ENCODE measurements at places on chromosomes 5 and 9.
A peak's percentile ranks its signal among the peaks of the same experiment; 100 is the strongest.

GRCh38 chr9:80552931-80553330 is 981.2 kb downstream of the TLE4 start:
- DNase-seq: no peak

GRCh38 chr5:154483654-154484392 is 5.8 kb upstream of the HAND1 start:
- no peak for DNase-seq

DNA sequence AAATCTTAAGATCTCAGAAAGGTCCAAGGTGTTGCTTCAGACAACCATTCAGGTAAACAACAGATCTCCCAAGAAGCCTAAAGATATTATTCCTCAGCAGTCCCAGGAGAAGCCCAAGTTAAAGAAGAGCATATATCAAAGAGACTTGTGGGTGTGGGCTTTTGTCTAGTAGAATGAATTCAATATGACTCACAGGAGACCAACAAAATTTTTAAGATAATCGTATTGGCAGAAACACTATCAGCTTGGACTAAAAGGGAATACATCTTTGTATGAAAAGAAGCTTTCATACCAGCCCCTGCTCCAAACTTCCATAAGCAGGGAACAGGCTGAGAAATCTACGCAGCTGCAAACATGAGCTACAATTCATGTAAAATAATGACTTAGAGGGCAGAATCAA is 10.2 kb downstream of the CTNNAL1 start:
- DNase-seq: no peak

- DNase-seq: no peak
Measured at GRCh38 chr9:138022756-138023393, 145.3 kb downstream of the CACNA1B start.

DNA sequence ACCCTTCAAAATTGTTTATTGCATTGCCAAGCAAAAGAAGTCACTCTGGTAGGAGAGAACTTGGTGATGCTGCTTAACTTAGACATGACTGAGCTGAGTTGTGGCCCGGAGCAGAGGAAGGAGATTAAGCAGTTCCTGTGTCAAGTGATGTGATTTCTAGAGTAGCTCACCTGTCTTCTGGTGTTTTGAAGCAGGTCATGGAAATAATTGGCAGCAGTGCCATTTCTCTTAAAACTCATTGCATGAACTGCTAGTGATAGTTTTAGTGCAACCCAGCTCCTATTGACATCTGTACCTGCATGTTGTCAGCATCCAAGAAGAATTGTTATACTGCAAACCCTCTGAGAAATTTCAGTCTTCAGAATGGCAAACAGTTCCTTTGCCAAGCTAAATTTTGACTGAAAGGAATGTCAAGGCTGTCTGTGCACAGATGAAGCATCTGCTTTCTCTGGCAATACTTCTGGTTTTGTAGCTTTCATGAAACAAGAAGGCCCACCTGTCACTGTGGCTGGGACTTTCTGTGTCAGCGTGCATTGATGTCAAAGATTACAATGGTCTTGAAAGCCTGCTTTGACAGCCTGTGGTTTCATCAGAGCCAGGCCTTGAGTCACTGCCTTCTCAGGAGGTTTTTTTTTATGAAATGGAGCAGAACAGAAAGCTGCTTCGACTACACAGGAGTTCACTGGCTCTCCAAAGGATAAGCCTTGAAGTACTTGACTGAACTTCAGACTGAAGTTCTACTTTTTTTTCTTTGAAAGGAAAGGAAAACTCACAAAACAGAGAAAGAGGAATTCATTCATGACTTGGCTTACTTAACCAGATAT is 90.6 kb downstream of the RALGPS1 start:
- no peak for DNase-seq

DNA sequence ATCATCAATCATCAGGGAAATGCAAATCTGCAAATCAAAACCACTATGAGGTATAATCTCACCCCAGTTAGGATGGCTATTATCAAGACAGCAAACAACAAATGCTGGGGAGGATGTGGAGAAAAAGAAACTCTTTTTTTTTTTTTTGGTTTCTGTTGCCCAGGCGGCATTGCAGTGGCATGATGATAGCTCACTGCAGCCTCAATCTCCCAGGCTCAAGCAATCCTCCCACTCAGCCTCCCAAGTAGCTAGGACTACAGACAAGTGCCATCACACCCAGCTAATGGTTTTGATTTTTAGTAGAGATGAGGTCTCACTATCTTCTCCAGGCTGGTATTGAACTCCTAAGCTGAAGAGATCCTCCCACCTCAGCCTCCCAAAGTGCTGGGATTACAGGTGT is 5.4 kb upstream of the CNTRL start:
- no peak for DNase-seq

GRCh38 chr5:158699298-158699880 is 400.3 kb downstream of the EBF1 start:
- DNase-seq: no peak

DNA sequence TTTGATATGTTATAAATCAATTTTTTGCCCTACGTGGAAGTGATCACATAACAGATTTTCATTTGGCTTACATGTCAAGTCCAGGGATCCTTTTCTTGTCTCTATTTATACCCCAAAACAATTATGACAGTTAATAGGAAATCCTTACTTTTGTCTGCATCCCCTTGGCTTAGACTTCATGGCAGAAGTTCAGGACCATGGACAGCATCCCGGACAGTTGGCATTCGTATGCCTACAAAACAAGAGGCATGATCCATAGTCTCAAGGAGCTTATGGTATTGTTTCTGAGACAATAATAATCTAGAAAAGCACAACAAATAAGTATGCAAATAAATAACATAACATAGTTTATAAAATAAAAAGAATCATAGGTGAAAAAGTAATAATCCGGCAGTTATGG is 214.3 kb upstream of the GRIA1 start:
- DNase-seq: peak; percentile 0

- DNase-seq: no peak
Measured at GRCh38 chr5:147989994-147990393, 73.8 kb upstream of the SPINK5 start.

DNA sequence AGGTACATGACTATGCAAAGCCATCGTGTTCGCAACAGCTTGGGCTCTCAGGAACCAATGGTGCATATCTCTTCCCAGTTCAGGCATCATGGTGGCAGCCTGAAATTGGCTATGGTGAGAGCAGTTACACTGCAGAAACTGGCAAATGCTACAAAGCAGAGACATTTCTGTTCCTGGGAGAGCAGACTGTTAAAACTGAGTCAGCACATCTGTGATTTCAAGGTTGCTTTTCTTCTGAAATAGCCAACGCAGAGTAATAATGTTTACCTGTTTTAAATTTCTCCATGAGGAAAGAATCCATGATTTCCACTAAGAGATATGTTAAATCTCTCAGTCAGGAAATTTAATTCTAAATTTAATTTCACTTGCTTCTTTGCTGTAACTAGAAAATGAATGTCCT is 47.8 kb downstream of the C7 start:
- no peak for DNase-seq

DNA sequence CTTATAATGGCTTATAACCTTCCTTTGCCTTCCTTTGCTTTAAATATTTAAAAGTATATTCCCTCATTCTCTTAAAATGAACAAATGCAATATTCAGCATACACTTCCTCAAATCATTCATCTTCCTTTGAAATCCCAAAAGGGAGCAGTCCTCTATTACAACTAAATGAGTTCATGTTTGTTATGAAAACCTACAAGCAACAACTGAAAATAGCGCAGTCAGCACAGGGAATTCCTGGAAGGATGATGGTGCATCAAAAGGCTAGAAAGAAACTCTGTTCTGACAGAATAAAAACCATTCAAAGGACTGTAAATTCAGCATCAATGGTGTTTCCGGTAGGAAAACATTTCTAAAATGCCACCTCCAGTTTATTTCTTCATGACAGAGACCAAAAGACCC is 3.3 kb downstream of the NR6A1 start:
- DNase-seq: no peak

- no peak for DNase-seq
Measured at GRCh38 chr5:82538339-82539034, 260.3 kb upstream of the RPS23 start.

DNA sequence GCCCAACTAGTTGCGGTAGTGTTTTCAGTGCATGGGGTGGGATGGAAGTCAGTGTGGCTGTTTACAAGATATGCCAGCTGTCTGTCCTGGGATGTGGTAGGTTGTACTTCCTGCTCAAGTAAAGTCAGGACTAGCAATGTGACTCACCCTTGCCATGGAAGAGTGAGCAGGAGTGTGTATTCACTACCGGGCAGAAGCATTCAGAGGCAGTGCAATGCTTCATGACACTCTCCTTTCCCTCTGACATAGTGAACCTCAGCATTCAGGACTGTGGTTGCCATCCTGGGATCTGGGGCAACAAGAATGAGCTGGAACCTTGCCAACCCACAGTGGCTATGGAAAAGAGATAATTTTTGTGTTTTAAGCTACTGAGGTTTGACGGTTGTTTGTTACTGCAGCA is 68.9 kb downstream of the BOD1 start:
- no peak for DNase-seq

DNA sequence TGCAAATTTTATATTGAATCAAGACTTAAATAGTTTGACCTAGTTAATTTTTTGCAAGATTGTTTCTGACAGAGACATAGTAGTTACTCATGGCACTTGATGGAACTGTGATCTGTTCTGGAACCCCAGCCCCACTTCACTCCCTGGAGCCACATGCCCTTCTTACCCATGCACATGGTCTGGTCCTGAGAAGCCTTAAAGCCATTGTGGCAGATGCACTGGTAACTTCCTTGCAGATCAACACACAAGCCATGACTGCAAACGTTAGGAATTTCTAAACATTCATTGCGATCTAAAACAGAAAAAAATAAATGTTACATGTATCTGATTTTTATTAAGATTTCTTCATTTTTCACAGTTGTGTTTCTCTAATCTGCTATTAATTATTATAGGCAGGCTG is 221.2 kb downstream of the SLC12A2 start:
- no peak for DNase-seq

DNA sequence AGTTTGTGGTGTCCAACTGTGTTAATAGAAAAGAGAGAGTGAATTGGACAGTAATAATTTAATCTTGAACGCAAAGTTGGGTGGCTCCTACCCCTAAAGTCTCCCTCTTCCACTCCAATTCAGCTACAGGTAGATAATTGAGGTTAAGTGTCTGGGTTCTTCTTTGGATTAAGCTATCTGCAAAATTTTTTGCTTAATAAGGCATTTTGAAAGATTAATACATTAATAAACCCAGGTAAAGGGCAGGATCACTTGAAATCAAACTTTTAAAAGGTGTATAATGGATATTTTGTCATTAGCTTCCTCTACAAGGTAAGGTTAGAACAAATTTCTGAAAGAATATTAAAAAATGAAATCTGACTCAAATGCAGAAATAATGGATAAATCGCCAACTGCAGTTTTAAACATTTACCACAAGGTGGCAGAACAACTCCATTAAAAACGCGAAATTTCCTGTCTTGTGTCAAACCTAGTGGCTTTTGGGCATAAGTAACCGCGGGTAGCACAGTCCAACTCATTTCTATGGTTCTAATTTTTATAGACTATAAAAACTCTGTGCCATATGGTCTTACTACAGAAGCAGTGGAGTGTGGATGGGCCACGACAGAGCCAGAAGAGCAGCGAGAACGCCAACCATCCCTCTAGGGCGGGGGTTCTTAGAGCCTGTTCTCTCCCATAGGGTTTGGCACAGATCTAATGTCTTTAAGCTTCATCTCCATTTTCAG is 276.5 kb downstream of the ARHGEF28 start:
- peak; percentile 19 for DNase-seq

- DNase-seq: no peak
Measured at GRCh38 chr5:125848751-125849150, 574.5 kb upstream of the GRAMD2B start.
